ENCODE measurements at places on chromosomes 2 and 18. TPM values are rescaled to one million over a fixed set of nuclear protein-coding genes. Genes with fewer than 3 reads are reported as not detected.

DNA sequence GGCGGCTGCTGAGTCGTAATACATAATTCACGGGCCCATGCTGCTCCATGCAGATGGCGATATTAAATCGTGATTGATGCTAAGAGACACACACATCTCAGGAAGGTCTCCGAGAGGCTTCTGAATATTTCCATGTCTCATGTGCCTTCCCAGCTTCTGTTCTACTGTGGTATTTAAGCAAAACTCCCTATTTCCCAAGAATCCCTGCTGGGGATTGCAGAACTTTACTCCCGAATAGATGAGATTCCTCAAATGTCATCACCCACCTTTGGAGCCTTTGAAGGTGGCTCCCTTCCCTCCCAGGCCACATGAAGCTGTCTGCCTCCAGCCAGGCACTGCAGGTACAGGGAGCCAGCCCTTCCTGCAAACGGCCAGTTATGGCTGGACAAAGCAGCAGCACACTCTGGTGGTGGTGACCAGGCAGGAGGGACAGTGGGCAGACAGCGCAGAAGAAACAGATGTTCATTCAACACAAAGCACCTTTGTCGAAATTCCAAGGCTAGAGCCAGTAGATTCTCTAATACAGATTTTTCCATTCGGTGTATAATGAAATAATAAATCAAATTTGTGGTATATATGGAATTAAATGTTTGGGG, 14.1 kb downstream of the NRP2 start:
- H3K36me3 ChIP-seq, result no peaks in the 10 kb centered on the region
- no peaks in the 10 kb centered on the region for H3K4me1 ChIP-seq
- DNase-seq, result no peak
- no peaks in the 10 kb centered on the region for H3K27me3 ChIP-seq
- no peak overlapping the region for H3K4me3 ChIP-seq
- H3K27ac ChIP-seq, result no peak overlapping the region

DNA sequence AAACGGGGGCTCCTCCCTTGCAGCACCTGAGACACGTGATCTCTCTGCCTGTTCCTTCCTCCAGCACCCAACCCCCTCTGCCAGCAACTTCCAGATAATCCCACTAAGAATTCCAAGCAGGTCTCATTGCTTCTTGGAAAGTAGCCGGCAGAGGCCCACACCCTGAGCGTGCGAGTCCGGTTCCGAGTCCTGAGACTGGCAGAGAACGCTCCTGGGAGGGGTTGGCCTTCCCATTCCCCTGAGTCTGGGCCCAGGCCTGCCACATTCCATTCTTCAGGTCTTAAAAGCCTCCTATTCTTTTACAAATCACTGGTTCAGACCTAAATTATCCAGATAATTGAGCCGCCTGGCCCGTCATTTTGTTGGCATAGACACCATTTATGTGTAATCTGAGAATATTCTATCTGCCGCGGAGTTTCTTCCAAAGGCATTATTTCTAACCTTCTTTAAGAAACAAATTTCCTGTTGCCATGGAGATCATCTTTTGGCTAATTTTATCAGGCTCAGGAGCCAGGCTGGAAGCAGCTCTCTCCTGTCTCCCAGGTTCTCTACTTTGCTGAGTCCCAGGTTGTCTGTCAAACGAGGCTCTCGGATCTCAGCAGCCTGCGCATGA, 165.4 kb downstream of the MYCN start:
- H3K4me1 ChIP-seq, result no peaks in the 10 kb centered on the region
- H3K36me3 ChIP-seq, result no peaks in the 10 kb centered on the region
- no peak overlapping the region for H3K4me3 ChIP-seq
- H3K27me3 ChIP-seq, result no peaks in the 10 kb centered on the region

- H3K27me3 ChIP-seq, result no peaks in the 10 kb centered on the region
- H3K4me3 ChIP-seq, result no peak overlapping the region
- no peaks in the 10 kb centered on the region for H3K4me1 ChIP-seq
- H3K36me3 ChIP-seq, result no peaks in the 10 kb centered on the region
Observed at GRCh38 chr2:207881902-207882301, 112.2 kb upstream of the FZD5 start.

DNA sequence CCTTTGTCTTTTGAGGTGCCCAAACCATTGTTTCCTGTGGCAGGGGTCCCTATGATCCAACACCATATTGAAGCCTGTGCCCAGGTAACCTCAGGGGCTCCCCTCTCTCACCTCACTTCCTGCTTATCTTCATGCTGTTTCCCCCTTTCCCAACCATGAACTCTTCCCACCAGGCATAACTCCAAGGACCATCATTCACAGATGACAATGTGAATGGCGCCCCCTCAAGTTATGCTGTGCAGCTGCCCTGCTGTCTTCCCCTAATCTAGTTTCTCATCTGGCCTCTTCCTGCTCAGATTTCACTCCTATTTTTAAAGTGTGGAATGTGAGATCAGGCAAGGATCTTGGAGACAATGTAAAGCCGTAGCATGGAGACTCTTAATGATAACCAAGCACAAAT, 1.4 kb downstream of the GMPPA start:
- H3K27ac ChIP-seq, result no peak overlapping the region
- H3K4me1 ChIP-seq, result peaks cover 40% of the 10 kb centered on the region
- DNase-seq, result no peak
- no peak overlapping the region for H3K4me3 ChIP-seq
- H3K36me3 ChIP-seq, result no peaks in the 10 kb centered on the region

GRCh38 chr18:11425211-11425610, 184.2 kb upstream of the SLC35G4 start:
- H3K27ac ChIP-seq, result no peak overlapping the region
- H3K36me3 ChIP-seq, result no peaks in the 10 kb centered on the region
- H3K27me3 ChIP-seq, result no peaks in the 10 kb centered on the region
- H3K4me3 ChIP-seq, result no peak overlapping the region
- no peaks in the 10 kb centered on the region for H3K4me1 ChIP-seq

DNA sequence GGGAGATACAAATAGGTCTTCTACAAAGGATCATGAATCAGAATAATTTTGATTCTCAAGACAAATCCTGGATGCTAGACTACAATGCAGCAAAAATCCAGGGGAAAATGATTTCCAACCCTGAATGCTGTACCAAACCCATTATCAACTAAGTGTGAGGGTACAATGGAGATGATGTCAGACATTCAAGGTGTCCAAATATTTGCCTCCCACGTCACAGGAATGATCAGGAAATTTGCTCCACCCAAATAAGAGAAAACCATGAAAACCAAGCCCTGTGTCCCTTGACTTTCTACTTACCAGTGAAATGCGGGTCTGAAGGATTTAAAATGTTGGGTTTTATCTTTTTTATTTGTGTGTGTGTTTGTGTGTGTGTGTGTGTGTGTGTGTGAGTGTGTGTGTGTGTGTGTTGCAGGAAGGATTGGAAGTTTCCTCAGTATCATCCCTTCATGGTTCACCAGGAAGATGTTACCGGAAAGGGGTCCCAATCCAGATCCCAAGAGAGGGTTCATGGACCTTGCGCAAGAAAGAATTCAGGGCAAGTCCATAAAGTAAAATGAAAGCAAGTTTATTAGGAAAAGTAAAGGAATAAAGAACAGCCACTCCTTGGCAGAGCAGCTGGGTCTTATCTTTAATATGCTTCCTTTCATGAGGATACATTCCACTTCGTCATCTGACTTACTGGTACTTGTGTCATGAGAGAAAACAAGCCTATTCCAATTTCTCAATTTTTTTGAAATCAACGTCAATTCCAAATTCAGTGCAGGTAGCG, 61.1 kb upstream of the ID2 start:
- H3K4me3 ChIP-seq, result no peak overlapping the region
- no peak overlapping the region for H3K27ac ChIP-seq
- DNase-seq, result no peak
- H3K4me1 ChIP-seq, result no peaks in the 10 kb centered on the region
- no peaks in the 10 kb centered on the region for H3K27me3 ChIP-seq

DNA sequence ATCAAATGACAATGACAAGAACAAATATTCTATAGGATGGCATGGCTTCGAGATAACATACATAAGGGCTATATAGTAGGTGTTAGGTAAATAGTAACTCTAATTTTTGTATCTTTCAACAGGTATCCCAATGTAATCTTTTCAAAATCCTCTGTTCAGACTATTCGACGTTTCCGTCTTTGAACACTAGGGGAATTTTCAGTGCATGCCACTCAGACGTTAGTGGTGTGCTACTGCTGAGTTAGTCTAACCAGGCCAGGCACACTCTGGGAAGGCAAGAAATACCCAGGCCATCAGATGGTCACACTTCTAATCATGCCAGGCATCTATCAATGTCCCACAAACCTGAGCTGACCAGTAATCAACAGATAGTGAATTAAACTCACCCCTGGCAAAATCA, 14.6 kb upstream of the CREG2 start:
- H3K36me3 ChIP-seq, result no peaks in the 10 kb centered on the region
- no peaks in the 10 kb centered on the region for H3K4me1 ChIP-seq
- no peak for DNase-seq

- DNase-seq, result no peak
- no peaks in the 10 kb centered on the region for H3K36me3 ChIP-seq
- H3K27me3 ChIP-seq, result no peaks in the 10 kb centered on the region
- no peak overlapping the region for H3K4me3 ChIP-seq
- no peaks in the 10 kb centered on the region for H3K4me1 ChIP-seq
Observed at GRCh38 chr2:25541378-25541777, 132.0 kb downstream of the DTNB start.

- H3K27me3 ChIP-seq, result no peaks in the 10 kb centered on the region
- peaks cover 42% of the 10 kb centered on the region for H3K4me1 ChIP-seq
- H3K27ac ChIP-seq, result peak overlapping the region; percentile 56
- peaks cover 3% of the 10 kb centered on the region for H3K36me3 ChIP-seq
- no peak overlapping the region for H3K4me3 ChIP-seq
- no peak for DNase-seq
Observed at GRCh38 chr2:3466482-3466863, 52.9 kb downstream of the ADI1 start.

DNA sequence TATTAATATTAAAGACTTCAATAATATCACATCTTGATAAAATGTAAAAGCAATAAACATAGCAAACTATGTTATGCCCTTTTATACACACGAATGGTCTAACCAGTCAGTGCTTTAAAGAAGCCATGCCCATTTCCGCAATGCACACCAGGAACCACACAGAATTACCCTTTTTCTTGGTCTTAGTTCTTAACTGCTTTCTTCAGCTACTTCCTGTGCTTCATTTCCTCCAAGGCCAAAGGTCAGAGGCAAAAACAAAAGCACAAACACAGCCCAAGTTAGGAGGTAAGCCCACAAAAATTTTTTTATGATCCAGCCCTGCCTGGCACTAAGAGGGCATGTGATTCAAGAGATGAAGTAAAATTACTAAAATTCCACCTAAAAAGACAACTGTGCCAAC, 267.2 kb downstream of the FBXO15 start:
- H3K4me1 ChIP-seq, result no peaks in the 10 kb centered on the region
- no peak for DNase-seq
- H3K36me3 ChIP-seq, result no peaks in the 10 kb centered on the region
- no peak overlapping the region for H3K27ac ChIP-seq
- no peaks in the 10 kb centered on the region for H3K27me3 ChIP-seq

DNA sequence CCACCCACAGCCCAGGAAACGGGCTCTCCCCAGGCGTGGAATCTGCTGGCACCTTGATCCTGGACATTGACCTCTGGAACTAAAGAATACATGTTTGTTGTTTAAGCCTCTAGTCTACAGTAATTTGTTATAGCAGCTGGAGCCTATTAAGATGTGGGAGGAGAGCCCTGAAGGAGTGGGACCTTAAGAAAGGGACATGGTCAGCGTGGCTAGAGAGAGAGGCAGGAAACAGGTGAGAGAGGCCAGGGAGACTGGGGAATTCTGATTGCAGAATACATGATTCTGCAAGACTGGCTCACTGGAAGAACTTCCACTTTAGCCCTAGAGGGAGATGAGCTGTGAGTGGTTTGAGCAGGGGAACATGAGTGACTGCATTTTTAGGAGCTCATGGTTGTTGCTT, 83.2 kb downstream of the CD8B2 start:
- H3K4me3 ChIP-seq, result no peak overlapping the region
- no peak overlapping the region for H3K27ac ChIP-seq
- no peaks in the 10 kb centered on the region for H3K36me3 ChIP-seq
- H3K4me1 ChIP-seq, result no peaks in the 10 kb centered on the region
- H3K27me3 ChIP-seq, result no peaks in the 10 kb centered on the region
- DNase-seq, result no peak

GRCh38 chr2:226767056-226767813, 32.4 kb downstream of the IRS1 start:
- H3K27me3 ChIP-seq, result no peaks in the 10 kb centered on the region
- H3K4me3 ChIP-seq, result no peak overlapping the region
- peaks cover 44% of the 10 kb centered on the region for H3K4me1 ChIP-seq

- no peak overlapping the region for H3K4me3 ChIP-seq
- no peak overlapping the region for H3K27ac ChIP-seq
- H3K27me3 ChIP-seq, result no peaks in the 10 kb centered on the region
- H3K4me1 ChIP-seq, result no peaks in the 10 kb centered on the region
Observed at GRCh38 chr2:156110890-156111289, 221.6 kb downstream of the NR4A2 start.

- H3K4me3 ChIP-seq, result no peak overlapping the region
- H3K27ac ChIP-seq, result no peak overlapping the region
- no peaks in the 10 kb centered on the region for H3K36me3 ChIP-seq
- no peak for DNase-seq
- no peaks in the 10 kb centered on the region for H3K4me1 ChIP-seq
- H3K27me3 ChIP-seq, result no peaks in the 10 kb centered on the region
Observed at GRCh38 chr2:75287624-75288316, 88.5 kb upstream of the TACR1 start.

GRCh38 chr18:34085140-34085739, 139.5 kb downstream of the NOL4 start:
- no peaks in the 10 kb centered on the region for H3K4me1 ChIP-seq
- no peaks in the 10 kb centered on the region for H3K27me3 ChIP-seq
- DNase-seq, result no peak
- H3K4me3 ChIP-seq, result no peak overlapping the region
- no peaks in the 10 kb centered on the region for H3K36me3 ChIP-seq

DNA sequence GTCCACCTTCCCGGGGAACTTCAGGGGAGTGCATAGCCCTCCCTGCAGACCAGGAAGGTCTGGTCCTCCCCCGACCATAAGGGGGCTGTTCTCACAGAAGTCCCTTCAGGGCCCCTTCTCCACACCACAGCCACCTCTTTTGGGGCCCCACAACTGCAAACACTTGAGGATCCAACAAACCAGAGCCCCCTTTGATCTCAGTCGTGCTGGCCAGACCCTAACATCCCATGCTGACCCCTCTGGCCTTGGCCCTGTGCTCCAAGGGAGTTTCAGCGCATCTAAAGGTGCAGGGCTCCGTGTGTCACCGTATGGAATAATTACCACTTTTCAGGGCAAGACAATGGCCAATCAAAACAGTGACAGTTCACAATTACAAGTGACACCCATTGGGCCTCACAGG, 57.7 kb downstream of the ADNP2 start:
- H3K4me1 ChIP-seq, result no peaks in the 10 kb centered on the region
- H3K27ac ChIP-seq, result no peak overlapping the region
- no peak for DNase-seq

GRCh38 chr2:152961351-152961750, 242.9 kb downstream of the ARL6IP6 start:
- H3K4me3 ChIP-seq, result no peak overlapping the region
- H3K27me3 ChIP-seq, result no peaks in the 10 kb centered on the region
- H3K4me1 ChIP-seq, result no peaks in the 10 kb centered on the region
- no peak for DNase-seq

The GLI2 gene
- total RNA-seq, result 0.66 TPM

The EML6 gene
- total RNA-seq, result 5.3 TPM

The TCF7L1 gene
- 9.8 TPM for total RNA-seq

The PROKR1 gene
- total RNA-seq, result not detected

The CIB4 gene
- not detected for total RNA-seq

The FOXI3 gene
- total RNA-seq, result not detected

All from psoas muscle (tissue), 8 donors.